ENCODE measurements at places on chromosomes 7 and 10.

- DNase-seq: no peak
Measured at GRCh38 chr10:31100115-31100601, 68.5 kb upstream of the ZNF438 start.

- no peak for DNase-seq
Measured at GRCh38 chr7:130913639-130914553, 179.9 kb upstream of the KLF14 start.

- peak; percentile 30 for DNase-seq
Measured at GRCh38 chr10:87878664-87879459, 15.4 kb downstream of the PTEN start.

GRCh38 chr10:93280699-93281366 is 201.3 kb downstream of the MYOF start:
- DNase-seq: no peak

DNA sequence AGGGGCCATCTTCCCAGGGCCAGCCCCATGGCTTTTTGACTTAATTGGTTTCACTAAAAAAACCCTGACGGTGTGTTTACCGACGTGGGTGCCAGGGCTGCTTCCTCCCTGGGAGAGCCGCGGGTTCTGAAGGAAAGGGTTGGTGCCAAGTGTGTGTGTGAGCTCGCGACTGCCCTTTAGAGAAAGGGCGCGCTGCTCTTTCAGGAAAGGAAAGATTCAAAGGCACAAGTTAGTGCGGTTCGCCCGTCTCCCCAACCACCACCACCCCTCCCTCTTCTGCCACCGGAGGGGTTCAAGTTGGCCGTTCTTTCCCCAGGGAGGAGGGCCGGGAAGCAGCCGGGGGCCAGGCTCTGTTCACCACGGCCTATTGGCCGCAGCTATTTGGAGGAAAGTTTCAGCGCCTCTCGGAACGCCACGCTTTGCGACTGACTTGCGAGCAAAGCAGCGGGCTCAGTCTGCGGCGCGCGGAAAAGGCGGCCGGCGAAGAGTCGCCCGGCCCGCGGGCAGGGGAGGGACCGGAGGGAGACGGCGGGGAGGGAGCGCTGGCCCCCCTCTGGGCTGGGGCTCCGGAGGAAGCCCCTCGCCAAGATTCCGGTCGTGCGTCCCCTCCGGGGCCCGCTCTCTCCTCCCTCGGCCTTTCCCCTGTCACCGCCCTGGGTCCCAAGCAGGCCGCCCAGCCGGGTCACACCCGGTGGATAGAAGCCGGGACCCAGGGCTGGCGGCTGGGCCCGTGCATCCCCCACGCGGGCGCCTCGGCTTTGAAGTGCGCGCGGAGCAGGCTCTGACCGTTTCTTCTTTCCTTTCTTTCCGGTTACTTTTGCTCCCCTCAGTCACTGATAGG is 165.9 kb upstream of the PPP1R3A start:
- DNase-seq: no peak

DNA sequence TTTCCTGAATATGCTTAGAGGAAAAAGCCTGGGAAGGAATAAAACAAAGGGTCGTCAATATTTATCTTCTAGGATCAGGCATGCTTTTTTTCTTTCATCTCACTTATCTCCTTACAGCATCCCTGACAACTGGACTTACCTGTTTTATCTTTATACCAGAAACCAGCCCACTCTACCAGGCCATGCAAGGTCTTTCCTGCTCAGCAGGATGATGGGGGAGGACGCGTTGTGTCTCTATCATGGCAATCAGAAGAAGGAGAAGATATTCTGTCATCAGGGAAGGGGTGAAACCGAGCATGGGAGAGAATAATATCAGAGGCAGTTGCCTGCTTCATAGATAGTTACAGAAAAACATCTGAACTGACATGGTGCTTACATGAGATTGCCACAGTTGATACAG is 445.6 kb downstream of the DPP6 start:
- DNase-seq: no peak

- DNase-seq: no peak
Measured at GRCh38 chr7:48419401-48419800, 248.1 kb downstream of the ABCA13 start.

DNA sequence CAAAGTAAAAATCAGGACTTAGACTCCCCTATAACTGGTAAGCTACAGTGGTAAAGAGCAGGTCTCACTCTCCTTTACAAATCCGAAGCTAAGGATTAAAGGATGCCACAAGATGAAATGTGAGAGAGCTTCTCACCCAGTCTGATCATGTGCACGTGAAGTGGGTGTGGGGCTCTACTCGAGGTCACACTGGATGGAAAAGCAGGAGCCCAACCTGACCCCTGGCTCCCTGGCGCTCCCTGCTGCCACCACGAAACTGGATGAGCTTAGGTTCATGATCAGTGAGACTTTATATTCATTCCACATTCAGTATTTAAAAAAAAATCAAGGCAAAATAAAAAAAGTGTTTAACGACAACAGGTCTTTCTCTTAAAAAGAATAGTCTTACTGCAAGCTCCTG is 21.7 kb upstream of the FOXI2 start:
- DNase-seq: no peak

DNA sequence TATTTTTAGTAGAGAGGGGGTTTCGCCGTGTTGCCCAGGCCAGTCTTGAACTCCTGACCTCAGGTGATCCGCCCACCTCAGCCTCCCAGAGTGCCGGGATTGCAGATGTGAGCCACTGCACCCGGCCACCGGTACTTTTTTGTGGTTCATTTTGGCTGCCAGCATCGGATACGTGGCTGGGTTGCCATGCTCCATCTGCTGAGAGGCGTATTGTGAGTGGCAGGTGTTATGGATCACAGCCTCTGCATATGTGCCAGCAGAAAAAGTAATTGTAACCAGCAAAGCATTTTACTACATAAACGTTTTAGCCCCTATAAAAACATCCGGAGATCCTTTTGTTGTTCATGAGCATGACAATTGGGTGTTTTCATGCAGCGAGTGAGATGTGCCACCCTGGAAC is 7.1 kb downstream of the FOXK1 start:
- DNase-seq: no peak

- no peak for DNase-seq
Measured at GRCh38 chr7:108311446-108312168, 144.6 kb downstream of the NRCAM start.

GRCh38 chr10:130190055-130190736 is 54.0 kb downstream of the GLRX3 start:
- DNase-seq: no peak

DNA sequence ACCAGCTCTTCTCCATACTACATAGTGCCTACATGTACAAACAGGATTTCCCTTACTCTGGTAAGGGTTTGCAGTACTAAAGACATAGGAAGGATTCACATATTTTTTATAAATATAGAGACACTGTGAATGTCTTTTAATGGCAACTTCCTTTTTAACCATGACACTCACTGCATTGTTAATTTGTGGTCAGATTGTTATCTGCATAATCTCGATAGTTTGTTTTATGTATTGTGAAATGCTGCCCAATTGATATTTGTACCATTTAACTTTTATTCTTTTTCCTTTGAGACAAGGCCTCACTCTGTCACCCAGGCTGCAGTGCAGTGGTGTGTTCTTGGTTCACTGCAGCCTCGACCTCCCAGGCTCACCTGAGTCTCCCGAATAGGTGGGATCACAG is 39.7 kb downstream of the SP8 start:
- no peak for DNase-seq

DNA sequence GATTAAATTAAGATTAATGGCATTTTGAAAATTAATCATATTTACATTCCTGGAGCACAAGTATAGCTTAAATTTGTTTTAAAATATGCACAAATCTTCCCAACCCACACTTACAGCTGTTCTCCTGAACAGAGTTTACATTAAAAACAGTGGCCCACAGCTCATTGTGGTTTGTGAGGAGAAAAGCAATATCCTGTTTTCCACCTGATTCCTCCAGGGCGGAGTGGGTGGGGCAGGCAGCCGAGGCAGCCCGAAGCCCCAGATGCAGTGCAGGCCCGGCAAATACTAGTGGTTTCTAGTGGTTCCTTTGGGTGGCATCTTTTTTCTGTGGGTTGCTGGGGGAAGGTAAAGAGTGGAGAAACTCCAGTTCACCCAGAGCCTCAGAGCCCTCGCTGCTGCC is 280.8 kb downstream of the ARHGAP12 start:
- no peak for DNase-seq

- DNase-seq: no peak
Measured at GRCh38 chr10:124494046-124494807, 32.6 kb downstream of the LHPP start.

GRCh38 chr10:116836083-116836482 is 13.2 kb upstream of the ENO4 start:
- DNase-seq: no peak

- DNase-seq: no peak
Measured at GRCh38 chr7:139495580-139496125, 12.2 kb upstream of the KLRG2 start.

DNA sequence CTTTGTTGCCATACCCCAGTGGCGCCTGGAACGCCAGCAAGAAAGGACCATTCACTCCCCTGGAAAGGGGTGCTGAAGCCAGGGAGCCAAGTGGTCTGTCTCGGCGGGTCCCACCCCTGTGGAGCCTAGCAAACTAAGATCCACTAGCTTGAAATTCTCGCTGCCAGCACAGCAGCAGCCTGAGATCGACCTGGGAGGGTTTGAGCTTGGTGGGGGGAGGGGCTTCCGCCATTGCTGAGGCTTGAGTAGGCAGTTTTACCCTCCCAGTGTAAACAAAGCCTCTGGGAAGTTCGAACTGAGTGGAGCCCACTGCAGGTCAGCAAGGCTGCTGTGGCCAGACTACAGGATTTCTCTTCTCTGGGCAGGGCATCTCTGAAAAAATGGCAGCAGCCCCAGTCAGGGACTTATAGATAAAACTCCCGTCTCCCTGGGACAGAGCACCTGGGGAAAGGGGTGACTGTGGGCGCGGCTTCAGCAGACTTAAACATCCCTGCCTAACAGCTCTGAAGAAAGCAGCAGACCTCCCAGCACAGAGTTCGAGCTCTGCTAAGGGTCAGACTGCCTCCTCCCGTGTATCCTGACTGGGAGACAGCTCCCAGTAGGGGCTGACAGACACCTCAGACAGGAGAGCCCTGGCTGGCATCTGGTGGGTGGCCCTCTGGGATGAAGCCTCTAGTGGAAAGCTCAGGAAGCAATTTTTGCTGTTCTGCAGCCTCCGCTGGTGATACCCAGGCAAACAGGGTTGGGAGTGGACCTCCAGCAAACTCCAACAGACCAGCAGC is 281.1 kb upstream of the SP4 start:
- no peak for DNase-seq

- DNase-seq: no peak
Measured at GRCh38 chr10:34222359-34222758, 592.7 kb downstream of the PARD3 start.

DNA sequence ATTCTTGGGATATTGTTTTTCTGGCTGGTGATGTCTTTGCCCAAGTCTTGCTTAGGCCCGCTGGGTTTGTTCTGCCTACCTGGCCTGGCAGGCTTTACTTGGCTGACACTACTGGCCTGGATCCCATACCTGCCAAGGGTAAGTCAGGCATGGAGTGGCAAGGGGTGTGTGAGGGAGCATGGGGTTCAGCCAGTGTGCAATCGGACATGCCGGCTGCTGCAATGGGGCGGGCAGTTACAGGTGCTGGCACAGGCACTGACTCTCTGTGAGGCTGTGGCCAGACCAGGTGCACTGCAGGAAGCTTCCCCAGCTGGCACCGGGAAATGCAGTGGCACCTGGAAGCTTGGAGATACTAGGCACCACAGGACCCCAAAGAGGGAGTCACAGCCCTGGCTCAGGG is 168.4 kb downstream of the PON1 start:
- DNase-seq: no peak

GRCh38 chr7:77453531-77453930 is 37.4 kb upstream of the GSAP start:
- DNase-seq: no peak

- no peak for DNase-seq
Measured at GRCh38 chr7:102992938-102993717, 80.3 kb downstream of the LRRC17 start.

DNA sequence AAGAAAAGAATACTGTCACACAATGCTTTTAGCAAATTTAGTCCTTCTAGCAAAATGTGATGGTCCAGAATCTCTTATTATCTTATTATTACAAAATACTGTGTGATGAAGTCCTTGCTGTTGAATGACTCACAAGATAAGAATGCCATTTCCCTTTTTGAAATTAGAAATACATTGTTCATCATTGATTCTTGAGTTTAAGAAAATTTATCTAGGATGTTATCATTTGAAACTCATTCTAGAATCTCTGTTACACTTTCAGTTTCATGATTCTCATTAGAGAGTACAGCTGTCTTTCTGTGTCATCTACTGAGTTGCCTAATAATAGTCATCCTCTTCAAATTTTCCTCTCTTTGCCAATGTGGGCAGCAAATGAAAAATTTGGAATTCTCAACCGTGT is 9.6 kb downstream of the ZKSCAN5 start:
- no peak for DNase-seq

DNA sequence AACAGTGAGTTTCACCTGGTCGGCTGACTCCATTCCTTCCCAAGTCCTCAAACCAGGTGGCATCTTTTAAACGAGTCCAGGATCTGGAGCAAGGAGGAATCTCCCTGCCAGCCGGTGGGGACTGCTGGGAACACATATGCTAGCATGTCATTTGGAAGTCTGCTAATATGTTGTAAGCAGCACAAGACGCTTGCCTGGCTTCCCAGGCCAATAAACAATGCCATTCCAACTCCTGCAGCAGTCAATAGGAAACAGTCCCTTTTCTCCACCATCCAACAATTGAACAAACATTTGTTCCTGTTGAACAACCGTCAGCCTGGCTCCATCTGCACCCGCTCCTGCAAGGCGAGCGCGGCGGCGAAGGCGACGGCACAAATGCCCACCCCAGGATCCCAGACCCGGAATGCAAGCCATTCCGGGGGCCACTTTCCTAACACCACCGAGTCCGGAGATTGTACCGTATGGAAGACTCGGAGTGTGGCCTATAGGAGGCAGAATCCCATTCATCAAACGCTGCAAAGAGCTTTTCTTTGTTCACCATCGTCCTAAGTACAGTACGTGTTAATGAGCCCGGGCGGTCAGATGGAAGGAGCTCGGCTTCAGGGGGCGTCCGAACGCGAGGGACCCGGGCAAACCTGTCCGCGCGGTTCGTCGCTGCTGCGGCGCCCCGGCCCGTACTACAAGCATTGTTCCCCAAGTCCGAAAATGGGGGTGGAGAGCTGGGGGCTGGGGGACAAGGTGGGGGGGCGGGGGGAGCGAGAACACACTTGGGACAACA is 1.6 kb downstream of the FAM53B start:
- DNase-seq: no peak

- DNase-seq: no peak
Measured at GRCh38 chr7:104679085-104679484, 334.9 kb upstream of the KMT2E start.
